DMS53 (cell line): ENCODE measurements at places on chromosomes 2 and 18.
A peak's percentile ranks its signal among the peaks of the same experiment; 100 is the strongest.

DNA sequence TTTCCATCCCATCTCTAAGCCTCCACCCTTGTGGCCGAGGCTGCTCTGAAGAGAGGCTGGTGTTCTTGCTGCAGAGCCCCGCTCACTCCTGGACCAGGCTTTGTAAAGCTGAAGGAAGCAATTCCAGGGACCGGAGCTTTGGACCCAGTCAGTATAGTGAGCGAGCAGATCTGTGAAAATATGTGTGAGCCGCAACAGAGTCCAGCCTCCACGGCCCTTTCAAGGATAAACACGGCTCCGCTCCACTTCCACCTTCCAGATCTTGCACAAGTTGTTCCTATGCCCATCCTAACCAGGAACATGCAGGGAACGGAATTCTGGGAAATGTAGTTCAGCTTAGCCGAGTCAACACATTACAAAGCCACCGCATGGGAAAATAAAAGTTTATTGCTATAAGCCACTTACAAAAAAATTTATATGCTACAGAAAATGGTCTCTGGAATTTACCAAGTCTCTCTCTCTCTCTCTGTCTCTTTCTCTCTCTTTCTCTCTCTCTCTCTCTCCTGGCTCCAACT, 151.7 kb upstream of the ZNF521 start:
- DNase-seq = peak; percentile 63

GRCh38 chr2:24380820-24381219, 20.5 kb upstream of the ITSN2 start:
- no peak for DNase-seq

DNA sequence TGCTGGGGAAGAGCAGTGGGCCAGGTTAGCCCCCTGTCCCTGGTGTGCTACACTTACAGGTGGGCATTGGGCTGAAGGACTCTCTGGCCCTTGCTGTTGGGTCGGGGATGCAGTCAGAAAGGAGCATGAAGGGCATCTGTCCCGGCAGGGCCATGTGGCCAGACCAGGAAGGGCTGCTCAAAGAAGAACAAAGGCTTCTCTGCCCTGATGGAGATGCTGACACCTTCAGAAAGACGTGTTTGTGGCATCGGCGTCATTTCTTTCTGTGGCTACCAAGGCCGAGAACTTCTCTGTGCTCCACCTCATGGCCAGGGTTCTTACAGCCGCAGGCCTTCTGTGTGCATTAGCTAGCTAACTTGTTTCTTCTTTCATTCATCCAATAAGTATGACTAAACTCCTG, 239.1 kb downstream of the FAM210A start:
- no peak for DNase-seq

DNA sequence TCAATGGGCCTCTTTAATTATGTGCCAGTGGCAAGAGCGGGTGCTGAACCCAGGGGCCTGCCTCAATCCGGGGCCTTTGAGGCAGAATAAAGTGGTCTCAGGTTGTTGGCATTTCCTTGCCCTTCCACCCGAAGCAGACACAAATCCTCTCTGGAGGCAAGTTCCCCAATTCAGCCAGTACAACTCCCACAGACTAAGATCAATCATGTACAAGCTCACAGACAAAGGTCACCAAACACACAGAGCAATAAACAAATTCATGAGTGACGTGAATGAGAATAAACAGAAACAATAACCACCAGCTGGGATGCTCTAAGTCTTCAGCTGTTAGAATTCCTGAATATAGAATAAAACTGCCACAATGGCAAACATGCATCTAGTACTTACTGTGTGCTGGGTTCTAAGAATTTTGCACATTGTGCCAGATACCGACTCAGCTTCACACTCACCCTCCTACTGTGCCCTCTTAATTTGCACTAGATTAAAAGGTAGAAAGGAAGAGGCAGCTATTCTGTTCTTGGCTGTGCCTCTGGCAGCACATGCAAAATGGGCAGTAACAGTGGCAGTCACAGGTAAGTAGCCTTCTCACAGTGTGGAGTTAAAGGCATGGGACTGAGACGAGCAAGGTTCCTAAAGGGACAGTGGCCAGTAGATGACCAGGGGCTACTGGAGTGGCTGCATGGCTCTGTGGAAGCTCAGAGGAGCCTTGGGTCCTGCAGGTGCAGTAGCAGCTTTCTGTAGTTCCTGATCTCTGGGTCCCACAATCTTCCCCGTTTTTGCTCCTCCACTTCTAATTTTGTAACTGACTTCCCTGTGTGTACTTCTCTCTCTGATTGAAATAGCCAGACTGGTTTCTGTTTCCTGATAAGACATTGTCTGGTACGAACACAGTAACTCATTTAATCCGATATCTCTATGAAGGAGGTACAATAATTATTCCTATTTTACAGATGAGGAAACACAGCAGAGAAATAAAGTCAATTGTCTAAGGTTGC, 34.6 kb upstream of the IL1B start:
- no peak for DNase-seq
